Calu3 (cell line): ENCODE measurements at places on chromosomes 16 and 17.

GRCh38 chr17:79045842-79046196 is 21.9 kb downstream of the C1QTNF1 start:
- DNase-seq, result peak; percentile 84

DNA sequence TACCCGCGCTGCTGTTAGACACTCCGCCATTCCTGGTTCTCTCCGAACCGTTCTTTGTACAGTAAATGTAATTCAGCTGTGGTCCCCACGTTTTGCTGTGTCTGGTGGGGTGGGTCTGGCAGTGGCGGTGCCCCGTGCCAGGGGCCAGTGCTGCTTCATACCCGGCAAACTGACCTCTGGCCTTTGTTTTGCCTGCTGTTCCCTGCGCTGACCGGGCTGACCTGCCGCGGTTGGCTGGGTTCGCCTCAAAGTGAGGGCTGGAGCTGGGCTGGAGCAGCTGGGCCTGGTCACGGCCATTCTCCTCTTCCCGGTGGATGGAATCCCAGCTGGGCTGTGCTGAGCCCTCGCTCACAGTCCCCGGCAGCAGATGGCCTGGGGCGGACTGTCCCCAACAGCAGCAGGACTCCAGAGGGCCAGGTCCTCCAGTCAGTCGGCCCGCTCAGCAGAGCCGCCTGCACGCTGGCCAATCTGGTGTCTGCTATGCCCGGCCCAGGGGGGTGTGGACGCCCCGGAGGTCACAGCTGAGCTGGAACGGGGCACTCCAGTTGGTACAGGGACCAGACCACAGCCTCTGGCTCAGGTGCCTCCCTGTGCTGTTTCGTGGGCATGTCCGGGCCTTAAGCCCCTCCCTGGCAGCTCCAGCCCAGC is 1.5 kb upstream of the WFIKKN1 start:
- DNase-seq, result no peak

GRCh38 chr17:19948116-19948943 is 29.3 kb downstream of the AKAP10 start:
- DNase-seq, result no peak

- DNase-seq, result no peak
These were observed 2.9 kb downstream of the OR1F1 start for GRCh38 chr16:3190949-3191353.

DNA sequence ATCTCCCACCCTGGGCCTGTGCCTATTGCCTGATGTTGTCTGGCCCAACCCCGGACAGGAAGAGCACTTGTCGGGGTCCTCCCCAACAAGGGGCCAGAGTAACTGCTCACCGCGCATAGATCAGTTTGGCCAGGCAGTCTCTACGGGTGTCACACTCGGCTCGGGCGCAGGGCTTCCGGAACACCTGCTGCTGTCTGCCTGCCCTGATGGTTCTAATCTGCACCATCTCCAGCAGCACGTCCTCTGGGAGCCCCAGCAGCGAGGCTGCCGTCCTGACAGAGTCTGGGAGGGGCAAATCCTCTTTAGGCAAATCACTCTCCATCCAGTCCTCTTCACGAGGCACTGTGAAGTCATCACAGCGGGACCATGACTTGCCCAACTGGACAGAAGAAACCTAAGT is 24.0 kb downstream of the MYO19 start:
- no peak for DNase-seq

DNA sequence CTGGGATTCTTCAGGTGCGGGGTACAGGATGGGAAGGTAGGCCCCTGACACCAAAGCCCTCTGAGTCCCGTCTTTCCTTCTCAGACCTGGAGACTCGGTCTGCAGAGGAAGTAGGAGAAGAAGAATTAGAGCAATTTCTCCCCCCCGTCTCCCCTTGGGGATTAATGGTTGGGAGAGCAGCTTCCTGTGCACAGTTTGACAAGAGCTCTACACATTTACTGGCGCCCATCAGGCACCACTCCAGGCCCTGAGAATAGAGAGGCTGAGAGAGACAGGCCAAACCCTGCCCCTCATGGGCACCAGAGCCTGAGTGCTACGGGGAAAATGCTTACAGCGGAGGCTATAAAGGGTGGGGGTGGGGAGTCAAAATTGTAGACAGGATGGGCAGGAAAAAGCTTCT is 3.5 kb upstream of the C16orf74 start:
- no peak for DNase-seq
